ENCODE measurements at places on chromosomes 7 and 10.

DNA sequence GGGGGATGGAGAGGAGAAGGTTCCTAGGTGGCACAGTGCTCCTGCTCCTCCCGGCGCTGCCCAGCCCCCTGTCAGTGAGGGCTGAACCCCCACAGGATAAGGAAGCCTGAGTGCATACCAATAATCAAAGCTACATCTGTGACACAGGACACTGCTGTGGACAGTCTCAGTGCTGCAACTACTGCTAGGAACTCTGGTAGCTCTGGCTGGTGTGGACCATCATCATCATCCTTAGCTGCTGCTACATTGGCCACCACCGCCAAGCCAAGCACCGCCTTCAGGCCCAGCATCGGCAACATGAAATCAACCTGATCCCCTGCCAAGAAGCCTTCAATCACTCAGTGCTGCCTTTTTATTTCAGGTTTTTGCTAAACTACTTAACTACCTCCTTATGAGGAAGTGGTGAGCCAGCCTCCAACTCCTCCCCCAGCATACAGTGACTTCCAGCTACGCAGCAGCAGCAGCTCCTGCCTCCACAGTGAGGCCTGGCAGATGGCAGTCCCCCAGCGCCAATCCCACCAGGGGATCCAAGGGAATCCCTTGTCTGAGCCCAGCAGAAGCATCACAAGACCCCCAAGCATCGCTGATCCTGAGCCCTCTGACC is 32.1 kb upstream of the SLC26A4 start:
- DNase-seq = no peak

DNA sequence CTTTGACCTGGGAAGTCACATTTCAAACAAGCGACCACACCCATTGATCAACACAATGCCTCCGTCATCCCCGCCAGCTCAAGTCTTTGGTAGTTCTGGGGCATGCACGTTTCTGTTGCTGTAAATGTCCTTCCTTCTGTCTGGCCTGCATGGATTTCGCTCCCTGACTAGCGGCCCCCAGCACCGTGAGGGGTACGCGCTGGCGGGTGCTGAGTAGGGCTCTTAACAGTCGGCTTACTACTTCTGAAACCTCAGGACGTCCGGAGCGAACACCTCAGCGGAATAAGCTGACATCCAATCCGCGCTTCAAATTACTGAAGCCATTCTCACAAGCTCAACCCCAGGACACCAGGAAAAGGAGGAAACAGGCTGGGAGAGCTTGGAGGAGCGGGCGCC is 505 bp downstream of the NUDCD3 start:
- peak; percentile 61 for DNase-seq

GRCh38 chr10:79014796-79015195 is 54.0 kb upstream of the ZMIZ1 start:
- no peak for DNase-seq

GRCh38 chr10:4698075-4698474 is 127.9 kb upstream of the AKR1E2 start:
- no peak for DNase-seq

GRCh38 chr7:22855049-22855392 is 32.4 kb upstream of the TOMM7 start:
- DNase-seq = no peak

DNA sequence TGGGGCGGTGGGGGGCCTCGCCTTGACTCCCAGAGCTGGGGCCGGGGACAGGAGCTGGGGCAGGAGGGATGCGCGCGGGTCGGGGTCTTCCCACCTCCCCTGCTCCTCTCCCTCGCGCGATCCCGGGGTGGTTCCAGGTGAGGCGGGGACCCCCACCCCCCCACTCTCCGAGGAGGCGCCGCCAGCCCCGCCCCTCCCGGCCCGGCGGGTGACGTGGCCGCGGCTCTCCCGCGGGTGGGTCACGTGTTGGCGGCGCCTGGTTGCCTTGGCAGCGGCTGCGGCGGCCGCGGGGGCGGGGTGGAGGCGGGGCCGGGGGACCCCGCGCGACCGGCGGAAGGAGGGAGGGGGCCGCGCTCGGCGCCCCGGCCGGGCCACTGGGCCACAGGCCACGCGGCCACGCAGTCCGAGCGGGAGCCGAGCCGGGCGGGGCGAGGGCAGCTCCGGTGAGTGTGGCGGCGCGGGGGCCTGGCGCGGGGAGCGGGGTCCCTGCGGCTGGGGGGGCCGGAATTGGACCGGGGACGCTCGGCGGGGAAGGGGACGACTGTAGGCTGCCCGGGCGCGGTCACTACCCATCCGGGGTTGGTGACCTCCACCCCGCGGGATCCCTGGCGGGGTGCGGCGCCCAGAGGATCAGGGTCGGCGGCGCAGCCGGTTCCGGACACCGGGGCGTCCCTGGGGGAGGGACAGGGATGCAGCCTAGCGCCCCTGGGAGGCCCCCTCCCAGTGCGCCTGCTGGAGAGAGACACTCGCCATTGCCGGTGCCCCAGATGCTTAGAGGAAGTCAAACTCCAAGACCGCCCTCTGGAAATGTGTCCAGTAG is at the start of gene ORAI2:
TSS of gene ORAI2 (plus strand) at position 357 of the 820 bp plus-strand sequence. CDS start 5,382 bp downstream, outside the sequence.
- DNase-seq = peak; percentile 92

GRCh38 chr10:31706464-31707092 is 222.1 kb downstream of the ARHGAP12 start:
- DNase-seq = no peak
